NCI-H1930 (cell line): ENCODE measurements at places on chromosomes 11 and 22.

GRCh38 chr11:9528136-9528501 is 45.4 kb upstream of the WEE1 start:
- no peak for DNase-seq

DNA sequence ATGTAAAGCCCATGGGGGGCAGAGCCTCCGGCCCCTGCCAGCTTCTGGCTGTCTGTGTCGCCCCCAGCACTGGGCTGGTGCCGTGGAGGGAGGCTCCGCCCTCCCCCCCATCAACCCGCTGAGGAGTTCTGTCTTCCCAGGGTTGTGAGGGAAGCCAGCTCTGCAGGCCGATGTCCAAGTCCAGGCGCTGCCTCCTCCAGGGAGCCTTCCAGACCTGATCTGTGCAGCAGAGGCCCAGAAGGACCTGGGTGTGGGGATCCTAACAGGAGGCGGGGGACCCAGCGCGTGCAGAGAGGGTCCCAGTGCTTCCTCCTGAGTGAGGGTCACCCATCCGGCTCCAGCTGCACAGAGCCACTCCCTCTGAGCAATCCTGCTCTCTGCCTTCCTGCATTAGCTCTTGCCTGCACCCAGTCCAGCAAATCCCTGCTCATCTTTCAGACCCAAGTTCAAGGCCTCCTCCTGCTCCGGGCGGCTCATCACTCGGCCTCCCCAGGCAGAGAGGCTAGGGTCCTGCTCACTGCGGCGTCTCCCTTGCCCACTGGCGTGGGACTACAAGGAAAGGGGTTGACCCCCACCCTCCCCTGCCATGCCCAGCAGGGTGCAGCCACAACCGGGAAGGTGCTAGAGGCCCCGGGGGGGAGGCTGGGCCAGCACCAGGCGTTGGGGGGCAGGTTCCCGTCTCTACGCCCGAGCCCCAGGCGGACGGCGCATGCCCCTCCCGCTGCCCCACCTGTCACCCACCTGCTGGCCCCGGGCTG is 16.4 kb downstream of the PRR33 start:
- DNase-seq: no peak

DNA sequence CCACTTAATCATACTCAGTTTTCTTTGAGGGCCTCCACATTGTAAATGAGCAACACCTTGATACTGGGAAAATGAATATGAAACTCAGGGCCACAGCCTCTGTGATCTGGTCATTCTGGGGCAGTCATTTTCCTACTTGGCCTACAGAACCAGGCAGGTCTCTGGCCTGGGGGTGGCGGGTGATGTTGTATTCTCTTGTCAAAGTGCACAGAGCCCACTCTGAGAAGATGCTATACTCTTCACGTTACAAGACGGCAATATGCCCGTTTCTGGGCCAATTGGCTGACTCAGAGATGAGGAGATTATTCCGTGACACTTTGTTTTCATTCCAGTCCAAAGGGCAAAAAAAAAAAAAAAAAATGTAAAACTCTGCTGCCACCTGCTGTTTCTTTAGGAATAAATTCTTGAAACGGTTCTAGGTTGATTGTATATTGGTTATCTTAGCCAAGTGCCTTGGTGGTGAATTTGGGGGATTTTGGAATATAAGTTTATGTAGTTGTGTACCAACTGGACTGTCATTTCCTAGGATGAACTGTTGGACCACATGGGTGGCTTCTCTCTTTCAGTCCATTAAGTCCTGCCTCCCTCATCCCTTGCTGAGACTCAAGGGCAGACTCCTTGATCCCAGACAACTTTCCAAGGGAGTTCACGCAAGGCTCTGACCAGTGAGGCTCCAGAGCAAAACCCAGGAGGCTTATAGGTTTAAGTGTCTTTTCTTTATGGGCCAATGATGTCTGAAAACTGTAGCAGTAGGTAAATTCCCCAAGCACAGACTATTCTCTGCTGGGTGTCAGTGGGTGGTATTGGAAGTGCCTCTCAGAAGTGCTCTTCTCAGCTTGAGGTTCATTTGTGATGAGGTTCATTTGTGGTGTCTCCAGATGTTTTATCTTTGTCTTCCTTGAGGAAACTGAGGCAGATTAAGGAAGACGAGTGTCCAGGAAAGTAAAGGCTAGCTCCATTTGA is 18.2 kb downstream of the ADM start:
- DNase-seq: peak; percentile 17

DNA sequence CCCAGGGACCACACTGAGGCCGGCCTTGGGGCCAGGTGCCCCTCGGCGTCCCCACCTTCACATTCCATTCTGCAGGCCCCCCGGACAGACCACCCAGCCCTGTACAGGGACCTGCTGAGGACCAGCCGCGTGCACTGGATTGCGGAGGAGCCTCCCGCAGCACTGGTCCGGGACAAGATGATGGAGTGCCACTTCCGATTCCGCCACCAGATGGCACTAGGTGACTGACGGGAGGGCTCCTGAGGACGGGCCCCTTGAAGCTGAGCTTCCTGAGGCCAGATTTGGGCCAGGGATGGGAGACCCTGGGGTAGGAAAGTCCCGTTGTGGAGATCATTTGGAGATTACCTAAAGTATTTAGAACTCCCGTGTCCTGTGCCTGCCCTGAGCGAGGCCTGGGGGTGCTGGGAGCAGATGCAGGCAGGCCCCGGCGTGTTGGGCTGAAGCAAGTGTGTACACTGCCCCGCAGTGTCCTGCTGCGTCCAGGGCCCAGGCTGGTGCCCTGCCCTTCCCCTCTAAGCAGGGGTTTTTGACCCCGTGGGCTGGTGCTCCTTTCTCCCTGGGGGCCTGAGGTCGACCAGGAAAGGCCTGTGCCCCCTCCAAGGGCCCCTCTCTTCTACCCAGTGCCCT is 20.0 kb downstream of the TRMU start:
- DNase-seq: peak; percentile 46

DNA sequence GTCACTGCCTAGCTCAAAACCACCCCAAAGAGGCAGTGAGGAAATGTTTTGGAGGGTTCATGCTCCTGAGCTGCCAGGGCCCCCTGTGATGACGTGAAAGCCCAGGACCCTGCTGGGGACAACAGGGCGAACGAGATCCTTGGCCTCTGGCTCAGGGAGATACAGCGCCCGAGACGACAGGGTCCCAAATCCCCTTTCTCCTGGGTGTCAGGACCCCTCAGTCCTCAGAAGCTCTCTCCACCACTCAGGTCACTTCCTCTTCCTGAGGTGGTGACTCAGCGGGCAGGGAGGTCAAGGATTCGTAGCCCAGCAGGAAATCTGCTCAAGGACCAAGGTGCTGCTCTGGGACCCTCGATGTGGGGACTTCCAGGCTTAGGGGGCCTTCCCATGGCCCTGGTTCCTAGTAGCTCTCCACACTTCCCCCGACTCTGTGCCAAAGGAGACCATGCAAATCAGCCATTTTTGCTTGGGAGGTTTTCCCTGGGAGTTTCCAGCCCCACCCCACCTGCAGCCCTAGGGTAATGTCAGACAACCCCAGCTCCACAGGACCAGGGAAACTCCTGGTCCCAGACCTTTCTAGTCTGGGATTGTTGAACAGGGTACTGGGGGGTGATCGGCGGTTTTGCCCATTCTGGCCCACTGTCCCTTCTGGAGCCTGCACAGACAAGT is 12.8 kb downstream of the BCL9L start:
- DNase-seq: no peak

DNA sequence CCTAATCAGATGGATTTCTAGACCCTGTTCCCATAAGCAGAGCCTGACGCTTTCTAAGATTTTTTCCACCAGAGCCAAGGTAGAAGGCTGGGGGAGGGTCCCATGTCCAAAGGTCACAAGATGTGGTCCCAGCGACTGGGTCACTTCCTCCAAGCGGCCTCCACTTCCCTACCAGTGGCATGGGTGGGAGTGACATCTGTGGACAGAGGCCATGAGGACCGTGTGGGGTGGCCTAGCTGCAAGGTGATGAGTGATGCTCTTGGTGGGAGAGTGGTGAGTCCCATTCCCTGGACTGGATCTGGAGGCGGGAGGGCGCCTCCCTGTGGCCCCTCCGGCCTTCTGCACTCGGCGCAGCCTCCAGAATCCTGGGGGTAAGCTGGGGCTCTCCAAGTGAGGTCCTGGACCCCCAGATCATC is 32.4 kb upstream of the PRR5 start:
- DNase-seq: no peak

DNA sequence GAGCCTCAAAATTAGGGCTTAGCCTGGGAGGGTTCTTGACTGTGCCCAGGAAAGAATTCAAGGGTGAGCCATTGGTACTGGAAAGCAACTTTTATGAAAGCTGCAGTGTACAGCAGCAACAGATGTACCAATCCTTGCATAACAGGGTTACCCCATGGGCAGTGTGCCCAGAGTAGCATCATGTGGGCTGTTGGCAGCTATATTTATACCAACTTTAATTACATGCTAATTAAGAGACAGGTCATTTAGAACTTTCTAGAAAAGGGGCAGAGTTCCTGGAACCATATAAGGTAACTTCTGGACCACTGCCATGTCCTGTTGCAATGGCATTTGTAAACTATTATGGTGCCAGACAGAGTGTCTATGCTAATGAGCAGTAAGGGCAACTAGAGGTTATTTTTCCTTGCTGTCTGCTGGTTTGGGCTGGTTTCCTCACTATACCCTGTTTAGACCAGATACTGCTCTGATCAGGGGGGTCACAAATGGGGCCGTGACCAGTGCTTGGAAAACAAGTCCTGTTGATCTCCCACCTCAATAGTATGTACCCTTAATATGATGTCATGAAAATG is 1120.5 kb upstream of the RAG2 start:
- DNase-seq: no peak

- DNase-seq: no peak
Measured at GRCh38 chr22:18060646-18061620, 16.9 kb upstream of the PEX26 start.

DNA sequence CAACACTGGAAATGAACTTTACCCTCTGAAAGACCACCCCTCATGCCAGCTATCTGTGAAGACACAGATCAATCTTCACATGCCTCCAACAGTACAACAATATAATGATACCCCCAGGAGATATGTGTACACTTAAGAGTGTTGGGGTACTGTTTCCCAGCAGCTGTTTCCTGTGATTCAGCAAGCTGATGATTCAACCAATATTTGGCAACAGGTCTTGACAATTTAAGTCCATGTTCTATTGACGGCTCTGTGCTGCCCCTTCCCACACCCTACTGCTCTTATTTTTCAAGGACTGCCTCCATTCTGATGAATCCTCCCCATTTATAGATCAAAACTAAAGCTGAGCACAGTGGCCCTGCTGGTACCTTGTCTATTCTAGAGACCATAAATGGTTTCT is 6.6 kb downstream of the SNX19 start:
- DNase-seq: no peak

GRCh38 chr11:30310623-30311022 is 12.3 kb upstream of the ARL14EP start:
- DNase-seq: no peak

DNA sequence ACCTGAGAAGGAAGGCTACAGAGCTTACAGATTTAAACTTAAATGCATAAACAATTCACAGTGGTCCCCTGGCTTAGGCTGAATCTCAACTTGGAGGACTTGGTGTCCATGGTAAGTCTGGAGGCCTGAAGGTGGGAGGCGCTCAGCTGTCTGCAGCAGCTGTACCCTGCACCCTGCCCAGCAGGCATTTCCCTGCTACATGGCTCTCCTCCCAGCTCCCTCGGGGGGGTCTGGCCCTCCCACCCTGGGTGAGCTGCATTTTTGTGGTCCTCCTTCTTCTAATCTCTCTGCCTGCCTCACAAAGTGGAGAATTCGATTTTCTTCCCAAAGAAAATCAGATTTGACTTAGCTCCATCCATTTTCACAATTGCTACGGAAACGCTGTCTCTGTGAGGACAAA is 273.2 kb downstream of the KIRREL3 start:
- no peak for DNase-seq

DNA sequence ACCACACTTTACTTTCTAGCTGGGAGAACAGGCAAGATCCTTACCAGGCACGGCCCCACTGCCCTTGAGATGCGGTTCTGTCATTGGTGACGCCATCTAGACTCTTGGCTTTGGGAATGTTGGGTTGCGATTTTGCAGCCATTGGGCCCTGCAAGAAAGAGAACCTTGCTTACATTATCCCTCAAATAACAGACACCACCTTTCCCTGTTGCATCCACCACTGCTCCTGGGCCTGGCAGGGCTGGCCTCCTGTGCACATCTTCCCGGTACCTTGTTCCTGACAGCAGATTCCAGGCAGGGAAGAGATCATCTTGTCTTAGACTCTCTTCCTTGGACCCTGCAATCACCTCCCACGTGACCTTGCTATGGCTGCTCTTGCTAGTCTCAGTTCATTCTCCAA is 3.4 kb downstream of the DHCR7 start:
- DNase-seq: no peak

DNA sequence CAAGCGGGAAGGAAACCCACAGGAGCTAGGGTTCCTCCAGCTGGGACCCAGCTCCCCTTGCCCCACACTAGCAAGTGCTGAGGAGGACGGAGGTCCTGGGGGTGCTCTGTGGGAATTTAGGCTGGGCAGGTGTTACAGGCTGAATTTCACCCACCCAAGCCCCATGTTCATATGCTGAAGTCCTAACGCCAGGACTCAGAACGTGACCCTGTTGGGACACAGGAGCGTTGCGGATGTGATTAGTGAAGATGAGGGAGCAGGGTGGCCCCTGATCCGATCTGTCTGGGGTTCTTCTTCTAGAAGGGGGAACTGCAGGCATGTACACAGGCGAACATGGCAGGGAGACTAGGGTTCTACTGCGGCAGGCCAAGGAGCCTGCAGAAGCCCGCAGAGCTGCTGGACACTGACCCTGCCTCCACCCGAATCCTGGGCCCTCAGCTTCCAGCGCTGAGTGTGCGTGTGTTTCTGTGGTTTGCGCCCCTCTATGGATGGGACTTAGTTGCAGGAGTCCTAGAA is 103.4 kb upstream of the FGF3 start:
- DNase-seq: no peak

DNA sequence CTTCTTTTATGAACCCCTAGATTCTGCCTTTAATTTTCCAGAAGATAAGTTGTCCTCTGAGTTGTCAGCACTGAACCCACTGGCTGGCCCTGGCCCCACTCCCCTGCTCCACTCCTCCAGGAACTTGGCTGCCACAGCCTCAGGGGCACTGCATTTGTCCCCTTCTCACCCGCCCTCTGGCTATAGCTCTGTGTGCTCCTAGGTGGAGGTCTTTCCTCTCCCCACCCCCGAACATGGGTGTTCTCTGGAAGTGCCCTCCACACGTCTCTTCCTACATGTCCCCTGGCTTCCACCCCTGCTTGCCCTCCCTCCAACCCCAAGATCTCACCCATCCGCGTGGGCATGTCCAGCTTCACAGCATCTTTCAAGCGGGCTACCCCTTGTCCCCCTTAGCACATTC is 137.7 kb upstream of the TEAD1 start:
- no peak for DNase-seq

- no peak for DNase-seq
Measured at GRCh38 chr22:20106205-20106848, 9.6 kb upstream of the RANBP1 start.

GRCh38 chr22:47394504-47395440 is 632.3 kb downstream of the TBC1D22A start:
- no peak for DNase-seq

GRCh38 chr11:109864834-109865547 is 228.2 kb upstream of the ZC3H12C start:
- DNase-seq: no peak
